HFFc6 (cell line): ENCODE measurements at places on chromosomes 16 and 17.

DNA sequence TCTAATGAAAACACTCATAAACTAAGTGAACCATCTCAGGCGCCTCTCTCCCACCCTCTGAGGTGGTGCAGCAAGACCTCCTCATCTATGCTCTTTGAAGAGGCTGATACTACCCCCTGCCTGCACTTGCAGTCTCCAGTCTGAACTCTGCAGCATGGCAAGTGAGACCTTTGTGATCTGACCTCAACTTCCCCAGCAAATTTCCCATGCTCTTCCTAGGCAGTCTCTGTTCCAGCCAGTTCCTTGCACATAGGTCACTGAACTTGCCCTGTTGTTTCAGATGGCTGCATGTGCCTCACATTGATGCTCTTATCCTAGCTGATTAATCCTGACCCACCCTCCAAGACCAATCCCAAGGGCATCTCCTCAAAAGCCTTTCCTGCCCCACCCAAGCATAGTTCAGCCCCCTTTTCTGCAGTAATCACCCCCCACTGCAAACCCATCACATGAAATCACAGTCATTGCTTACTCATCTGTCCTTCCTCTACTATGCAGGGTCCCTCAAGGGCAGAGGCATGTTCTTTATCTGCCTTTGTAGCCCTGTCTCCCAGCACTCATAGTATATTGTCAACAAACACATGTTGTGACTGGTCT lies 42.0 kb downstream of the TBX21 start:
- DNase-seq = no peak

- DNase-seq = no peak
These were observed 199.4 kb upstream of the CACNG5 start for GRCh38 chr17:66635386-66636045.

DNA sequence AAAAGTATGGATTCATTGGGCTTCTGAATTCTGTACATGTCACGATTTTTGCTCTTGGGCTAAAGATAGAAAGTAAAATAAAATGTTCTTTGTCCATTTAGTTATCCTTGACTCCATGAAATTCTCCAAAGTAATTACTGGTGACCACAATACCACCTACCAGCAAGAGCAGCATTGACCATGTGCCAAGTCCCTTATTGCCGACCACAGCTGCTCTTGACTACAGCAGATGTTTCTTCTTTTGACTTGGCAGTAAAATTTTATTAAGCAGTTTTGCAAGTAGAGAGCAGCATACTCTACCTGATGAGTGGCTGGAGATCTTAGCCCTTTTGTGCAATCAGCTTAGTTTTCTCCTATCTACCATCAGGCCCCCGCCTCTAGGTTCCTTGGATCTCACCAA lies 152.2 kb upstream of the TBX2 start:
- peak; percentile 56 for DNase-seq

DNA sequence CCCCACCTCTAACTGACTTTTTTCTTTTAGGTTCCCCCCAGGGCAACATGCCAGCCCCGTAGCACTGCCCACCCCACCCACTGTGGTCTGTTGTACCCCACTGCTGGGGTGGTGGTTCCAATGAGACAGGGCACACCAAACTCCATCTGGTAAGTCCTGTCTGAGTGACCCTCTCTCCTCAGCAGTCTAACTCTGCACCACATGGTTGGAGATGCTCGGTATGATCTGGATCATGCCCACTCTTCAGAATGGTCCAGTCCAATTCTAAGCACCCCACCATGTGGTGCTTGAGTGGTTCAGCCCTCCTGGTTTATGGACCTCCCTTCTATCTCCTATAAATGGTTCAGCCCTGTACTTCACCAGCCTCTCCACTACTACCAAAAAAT lies 5.9 kb downstream of the KDM6B start:
- DNase-seq = peak; percentile 30

GRCh38 chr16:69851491-69852240 lies 89.5 kb downstream of the WWP2 start:
- DNase-seq = no peak

DNA sequence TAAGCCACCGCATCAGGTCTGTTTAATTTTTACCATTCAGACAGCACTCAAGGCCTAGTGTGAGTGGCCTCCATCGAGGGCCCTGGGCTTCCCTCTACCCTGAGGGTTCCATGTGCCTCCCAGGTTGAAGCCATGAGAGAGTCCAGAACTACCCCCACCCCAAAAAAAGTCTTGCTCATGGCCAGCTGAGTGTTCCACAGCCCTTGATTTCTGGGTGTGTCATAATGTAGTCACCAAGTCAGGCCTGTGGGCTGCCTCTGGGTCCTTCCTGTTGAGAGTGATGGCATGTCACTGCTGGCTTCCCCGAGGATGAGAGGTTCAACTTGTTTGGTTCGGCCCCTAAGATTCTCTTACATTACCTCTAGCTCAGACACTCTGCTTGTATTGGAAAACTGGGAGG lies 100.6 kb downstream of the PITPNC1 start:
- DNase-seq = peak; percentile 53

- no peak for DNase-seq
These were observed 73.0 kb downstream of the PITPNC1 start for GRCh38 chr17:67449845-67450755.

DNA sequence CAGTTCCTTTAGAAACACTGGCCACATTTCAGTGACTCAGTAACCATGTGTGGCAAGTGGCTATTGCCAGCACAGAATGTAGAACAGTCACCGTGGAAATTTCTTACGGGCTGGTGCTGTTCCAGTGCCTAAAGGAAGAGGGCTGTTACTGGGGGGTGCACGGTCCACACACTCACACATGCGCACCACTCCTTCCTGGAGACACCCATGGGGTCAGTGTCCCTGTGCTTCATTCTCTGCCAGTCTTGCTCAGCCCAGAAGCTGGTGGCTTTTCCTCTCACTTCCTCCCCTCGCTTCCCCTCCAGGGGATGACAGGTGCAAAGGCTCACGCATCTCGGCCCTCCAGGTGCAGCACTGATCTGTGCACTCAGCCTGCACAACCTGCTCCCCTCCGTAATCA lies 115.6 kb downstream of the CCDC182 start:
- DNase-seq = peak; percentile 24

DNA sequence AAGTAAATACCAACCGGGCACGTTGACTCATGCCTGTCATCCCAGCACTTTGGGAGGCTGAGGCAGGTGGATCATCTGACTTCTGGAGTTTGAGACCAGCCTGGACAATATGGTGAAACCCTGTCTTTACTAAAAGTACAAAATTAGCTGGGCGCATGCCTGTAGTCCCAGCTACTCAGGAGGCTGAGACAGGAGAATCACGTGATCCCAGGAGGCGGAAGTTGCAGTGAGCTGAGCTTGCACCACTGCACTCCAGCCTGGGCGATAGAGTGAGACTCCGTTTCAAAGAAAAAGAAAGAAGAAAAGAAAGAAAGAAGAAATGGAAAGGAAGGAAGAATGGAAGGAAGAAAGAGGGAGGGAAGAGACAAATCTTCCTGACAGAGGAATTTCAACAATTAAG lies 108.7 kb downstream of the AHSP start:
- no peak for DNase-seq
